Breast epithelium (tissue), 4 donors: ENCODE measurements at places on chromosomes 1 and 21.

- DNase-seq = no peak
- no peaks in the 10 kb centered on the region for H3K36me3 ChIP-seq
- no peak overlapping the region for H3K27ac ChIP-seq
- H3K4me1 ChIP-seq = no peaks in the 10 kb centered on the region
- no peaks in the 10 kb centered on the region for H3K27me3 ChIP-seq
- H3K4me3 ChIP-seq = no peak overlapping the region
These were observed 53.8 kb upstream of the RGS1 start for GRCh38 chr1:192521734-192522133.

DNA sequence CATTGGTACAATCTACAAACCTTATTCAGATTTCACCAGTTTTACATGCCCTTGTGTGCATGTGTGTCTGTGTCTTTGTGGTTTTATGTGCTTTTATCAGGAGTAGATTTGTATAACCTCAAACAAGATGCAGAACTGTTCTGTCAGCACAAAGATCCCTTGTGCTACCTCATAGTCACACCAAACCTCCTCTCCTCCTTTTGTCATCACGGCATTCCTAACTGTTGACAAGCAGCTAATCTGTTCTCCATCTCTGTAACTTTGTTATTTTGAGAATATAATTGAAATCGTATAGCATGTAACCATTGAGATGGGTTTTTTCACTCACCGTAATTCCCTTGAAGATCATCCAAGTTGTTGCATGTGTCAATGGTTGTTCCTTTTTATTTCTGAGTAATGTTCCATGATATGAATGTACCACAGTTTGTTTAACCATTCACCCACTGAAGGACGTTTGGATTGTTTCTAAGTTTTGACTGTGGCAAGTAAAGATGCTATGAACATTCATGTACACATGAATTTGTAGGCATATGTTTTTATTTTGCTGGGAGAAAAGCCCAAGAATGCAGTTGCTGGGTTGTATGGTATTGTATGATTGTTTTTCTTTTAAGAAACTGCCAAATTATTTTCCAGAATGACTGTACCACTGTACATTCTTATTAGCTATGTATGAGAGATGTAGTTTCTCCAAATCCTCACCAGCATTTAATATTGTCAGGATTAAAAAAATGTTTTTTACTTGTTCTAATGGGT lies 78.1 kb upstream of the B3GALT2 start:
- DNase-seq = no peak
- no peaks in the 10 kb centered on the region for H3K36me3 ChIP-seq
- H3K27me3 ChIP-seq = no peaks in the 10 kb centered on the region
- H3K27ac ChIP-seq = no peak overlapping the region

- H3K4me3 ChIP-seq = no peak overlapping the region
- H3K27me3 ChIP-seq = no peaks in the 10 kb centered on the region
- H3K4me1 ChIP-seq = no peaks in the 10 kb centered on the region
- no peak overlapping the region for H3K27ac ChIP-seq
These were observed 390.1 kb downstream of the LTN1 start for GRCh38 chr21:28602546-28602945.

GRCh38 chr21:46054451-46054881 lies 43.4 kb upstream of the COL6A2 start:
- peak overlapping the region; percentile 42 for H3K27ac ChIP-seq
- no peak overlapping the region for H3K4me3 ChIP-seq
- DNase-seq = no peak

DNA sequence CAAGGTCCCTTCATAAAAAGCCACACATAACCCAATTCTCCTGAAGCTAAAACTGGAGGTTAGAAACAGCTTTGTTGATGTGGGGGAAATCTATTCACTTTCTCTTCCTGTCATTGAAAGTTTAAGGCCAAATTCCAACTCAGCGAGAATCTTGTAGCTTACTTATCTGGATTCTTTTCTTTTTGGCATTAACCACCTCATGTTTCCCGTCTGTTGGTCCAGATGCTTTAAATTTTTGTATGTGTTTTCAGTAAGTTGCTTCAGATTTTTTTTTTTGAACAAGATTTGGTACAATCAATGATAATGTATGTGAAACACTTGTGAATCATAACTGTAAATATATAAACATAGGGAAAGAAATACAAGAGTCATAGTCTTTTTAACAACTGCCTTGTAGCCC lies 33.7 kb upstream of the NEK7 start:
- no peak overlapping the region for H3K4me3 ChIP-seq
- no peaks in the 10 kb centered on the region for H3K4me1 ChIP-seq
- no peaks in the 10 kb centered on the region for H3K27me3 ChIP-seq
- H3K36me3 ChIP-seq = no peaks in the 10 kb centered on the region
- no peak overlapping the region for H3K27ac ChIP-seq
- no peak for DNase-seq

GRCh38 chr1:15680561-15681348 lies 3.4 kb upstream of the PLEKHM2 start:
- no peaks in the 10 kb centered on the region for H3K27me3 ChIP-seq
- H3K4me1 ChIP-seq = peaks cover 3% of the 10 kb centered on the region
- H3K36me3 ChIP-seq = no peaks in the 10 kb centered on the region

GRCh38 chr1:247468481-247469140 lies 10.7 kb upstream of the OR2B11 start:
- H3K4me1 ChIP-seq = no peaks in the 10 kb centered on the region
- no peaks in the 10 kb centered on the region for H3K36me3 ChIP-seq
- no peaks in the 10 kb centered on the region for H3K27me3 ChIP-seq
- DNase-seq = no peak

GRCh38 chr1:55645270-55645669 lies 430.1 kb upstream of the USP24 start:
- H3K4me1 ChIP-seq = no peaks in the 10 kb centered on the region
- no peaks in the 10 kb centered on the region for H3K27me3 ChIP-seq
- H3K27ac ChIP-seq = peak overlapping the region; percentile 31

- no peak overlapping the region for H3K4me3 ChIP-seq
- H3K27ac ChIP-seq = no peak overlapping the region
- H3K36me3 ChIP-seq = no peaks in the 10 kb centered on the region
- H3K4me1 ChIP-seq = no peaks in the 10 kb centered on the region
- no peak for DNase-seq
These were observed 293.0 kb downstream of the MRPL39 start for GRCh38 chr21:25314247-25314646.

GRCh38 chr1:167166690-167167075 lies 54.0 kb upstream of the POU2F1 start:
- no peaks in the 10 kb centered on the region for H3K27me3 ChIP-seq
- no peaks in the 10 kb centered on the region for H3K36me3 ChIP-seq
- DNase-seq = no peak
- H3K4me1 ChIP-seq = no peaks in the 10 kb centered on the region

- no peak for DNase-seq
- H3K27me3 ChIP-seq = no peaks in the 10 kb centered on the region
- H3K36me3 ChIP-seq = no peaks in the 10 kb centered on the region
These were observed 130.1 kb upstream of the ERG start for GRCh38 chr21:38628349-38628748.

DNA sequence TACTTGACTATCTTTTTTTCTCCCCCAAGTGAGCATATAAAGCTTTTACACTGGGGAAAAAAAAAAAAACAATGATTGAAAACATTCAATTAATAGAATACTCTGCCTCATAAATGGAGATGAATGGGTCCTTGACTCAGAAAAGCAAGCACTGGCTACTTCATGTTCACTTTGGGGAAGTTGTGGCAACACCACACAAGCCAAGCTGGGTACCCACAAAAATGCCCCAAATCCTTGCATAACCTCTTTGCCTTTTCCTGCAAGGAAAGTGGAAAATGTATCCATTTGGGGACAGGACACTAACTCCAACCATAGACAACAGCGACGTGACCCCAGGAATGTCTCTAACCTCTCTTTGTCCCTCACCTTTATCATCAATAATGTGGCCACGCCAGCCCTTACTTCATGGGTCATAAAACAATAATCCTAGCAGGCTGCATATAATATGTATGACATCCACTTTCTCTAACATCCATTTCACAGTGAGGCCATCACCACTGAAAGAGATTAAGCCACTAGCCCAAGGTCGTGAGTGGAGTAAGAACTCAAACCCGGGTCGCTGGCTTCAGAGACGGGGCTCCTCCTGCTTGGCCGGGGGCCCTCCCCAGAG lies 2.3 kb downstream of the ECE1 start:
- DNase-seq = no peak
- peaks cover 3% of the 10 kb centered on the region for H3K4me1 ChIP-seq
- H3K4me3 ChIP-seq = no peak overlapping the region
- H3K36me3 ChIP-seq = no peaks in the 10 kb centered on the region
- H3K27ac ChIP-seq = no peak overlapping the region

- no peak overlapping the region for H3K27ac ChIP-seq
- H3K4me3 ChIP-seq = no peak overlapping the region
- H3K27me3 ChIP-seq = no peaks in the 10 kb centered on the region
- H3K4me1 ChIP-seq = no peaks in the 10 kb centered on the region
These were observed 4.9 kb upstream of the PODN start for GRCh38 chr1:53057127-53057526.

DNA sequence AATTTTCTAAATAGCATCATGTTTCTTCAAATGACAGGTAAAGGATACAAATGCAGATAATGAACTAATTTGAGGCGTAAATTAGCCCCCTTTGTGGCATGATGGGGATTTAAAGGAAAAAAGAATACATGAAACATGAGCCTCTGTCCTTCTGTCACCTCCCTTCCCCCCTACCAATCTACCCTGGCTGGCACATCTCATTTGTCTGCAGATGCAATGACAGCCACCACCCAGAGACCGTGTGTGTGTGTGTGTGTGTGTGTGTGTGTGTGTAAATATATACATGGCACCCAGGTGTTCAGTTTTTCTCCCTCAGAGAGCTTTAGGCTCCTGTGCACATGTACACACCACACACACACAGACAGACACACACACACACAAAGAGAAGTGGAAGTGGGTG lies 451.1 kb downstream of the RWDD3 start:
- H3K36me3 ChIP-seq = no peaks in the 10 kb centered on the region
- no peak for DNase-seq
- no peak overlapping the region for H3K27ac ChIP-seq

- H3K27ac ChIP-seq = no peak overlapping the region
- H3K36me3 ChIP-seq = no peaks in the 10 kb centered on the region
- no peaks in the 10 kb centered on the region for H3K4me1 ChIP-seq
- H3K4me3 ChIP-seq = no peak overlapping the region
These were observed 9.3 kb downstream of the TMCC2 start for GRCh38 chr1:205236951-205237475.

DNA sequence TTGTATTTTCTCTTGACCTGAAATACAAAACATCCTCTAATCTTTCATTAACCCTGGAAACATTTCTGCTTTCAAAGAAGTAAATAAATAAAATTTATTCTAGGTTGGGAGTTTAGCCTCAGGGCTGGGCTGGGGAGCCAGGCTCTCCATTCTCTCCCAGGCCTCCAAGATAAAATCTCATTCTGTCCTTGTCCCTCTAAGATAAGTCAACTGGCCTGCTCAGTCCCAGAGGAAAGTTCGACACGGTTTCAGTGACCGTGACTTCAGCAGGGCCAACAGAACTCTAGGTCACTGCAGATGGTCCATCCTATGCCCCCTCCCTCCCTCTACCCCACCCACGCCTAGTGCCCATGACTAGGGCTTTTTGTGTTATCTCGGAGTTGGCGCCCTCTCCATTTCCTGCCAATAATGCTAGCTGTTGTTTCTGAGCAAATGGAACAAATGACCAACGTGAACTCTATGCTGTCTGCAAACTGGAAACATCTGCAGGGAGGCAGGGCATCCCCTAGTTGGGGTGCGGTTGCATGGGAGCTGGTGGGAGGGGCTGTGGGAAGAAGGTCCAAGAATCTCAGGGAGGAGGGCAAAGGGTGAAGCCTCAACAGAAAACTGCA lies 10.1 kb upstream of the ADORA3 start:
- H3K4me3 ChIP-seq = no peak overlapping the region
- H3K27ac ChIP-seq = no peak overlapping the region
- no peaks in the 10 kb centered on the region for H3K4me1 ChIP-seq
- H3K27me3 ChIP-seq = no peaks in the 10 kb centered on the region

DNA sequence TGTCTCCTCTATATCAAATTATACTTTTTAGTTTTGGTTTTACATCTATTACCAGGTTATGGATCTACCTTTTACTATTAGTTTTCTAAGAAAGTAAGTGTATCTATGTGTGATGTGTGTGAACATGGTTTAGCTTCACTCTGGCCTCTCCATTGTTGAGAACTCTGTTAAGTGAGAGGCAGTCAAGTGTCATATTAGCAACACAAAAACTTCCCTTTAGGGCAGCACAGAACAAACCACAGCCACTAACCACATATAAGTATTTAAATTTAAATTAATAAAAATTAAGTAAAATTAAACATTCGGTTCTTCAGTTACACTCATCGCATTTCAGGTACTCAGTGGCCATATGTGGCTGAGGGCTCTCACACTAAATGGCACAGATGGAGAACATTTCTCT lies 96.6 kb downstream of the DPYD start:
- no peak overlapping the region for H3K27ac ChIP-seq
- no peak overlapping the region for H3K4me3 ChIP-seq
- DNase-seq = no peak
- no peaks in the 10 kb centered on the region for H3K36me3 ChIP-seq
- H3K27me3 ChIP-seq = no peaks in the 10 kb centered on the region

GRCh38 chr21:38388203-38388602 lies 110.1 kb downstream of the ERG start:
- H3K36me3 ChIP-seq = no peaks in the 10 kb centered on the region
- no peaks in the 10 kb centered on the region for H3K27me3 ChIP-seq
- no peak overlapping the region for H3K4me3 ChIP-seq
- no peak for DNase-seq
- no peaks in the 10 kb centered on the region for H3K4me1 ChIP-seq

DNA sequence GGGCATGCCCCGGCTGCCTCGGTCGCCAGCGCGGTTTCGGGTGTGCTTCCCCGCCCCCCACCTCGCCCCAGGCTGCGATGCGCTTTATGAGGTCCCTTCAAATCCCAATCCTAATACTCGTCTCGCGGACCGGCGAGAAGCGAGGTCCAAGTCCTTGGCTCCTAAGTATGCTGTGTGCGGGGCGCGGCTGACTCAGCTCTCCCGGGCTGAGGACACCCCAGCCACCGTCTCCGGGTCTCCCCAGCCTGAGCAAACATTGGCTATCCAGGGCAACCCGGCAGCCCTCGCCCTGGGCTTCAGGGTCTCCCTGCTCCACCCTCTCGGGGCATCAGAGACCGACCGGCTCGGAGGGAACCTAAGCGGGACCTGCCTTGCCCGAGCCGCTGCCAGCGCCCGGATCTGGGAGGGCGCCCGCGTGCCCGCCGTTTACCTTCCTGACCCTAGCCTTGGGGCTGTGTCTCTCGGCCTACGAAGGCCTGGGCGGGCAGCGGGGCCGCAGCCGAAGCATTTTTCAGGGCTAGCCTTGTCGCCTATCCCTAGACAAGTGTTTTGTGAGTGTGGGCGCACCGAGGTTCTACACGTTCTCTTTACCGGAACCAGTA lies 1.2 kb downstream of the ITPKB start:
- peaks cover 12% of the 10 kb centered on the region for H3K4me1 ChIP-seq
- H3K4me3 ChIP-seq = peak overlapping the region; percentile 89
- no peaks in the 10 kb centered on the region for H3K27me3 ChIP-seq
- no peaks in the 10 kb centered on the region for H3K36me3 ChIP-seq
- DNase-seq = peak; percentile 30
